ENCODE measurements at places on chromosomes 13 and 19.

DNA sequence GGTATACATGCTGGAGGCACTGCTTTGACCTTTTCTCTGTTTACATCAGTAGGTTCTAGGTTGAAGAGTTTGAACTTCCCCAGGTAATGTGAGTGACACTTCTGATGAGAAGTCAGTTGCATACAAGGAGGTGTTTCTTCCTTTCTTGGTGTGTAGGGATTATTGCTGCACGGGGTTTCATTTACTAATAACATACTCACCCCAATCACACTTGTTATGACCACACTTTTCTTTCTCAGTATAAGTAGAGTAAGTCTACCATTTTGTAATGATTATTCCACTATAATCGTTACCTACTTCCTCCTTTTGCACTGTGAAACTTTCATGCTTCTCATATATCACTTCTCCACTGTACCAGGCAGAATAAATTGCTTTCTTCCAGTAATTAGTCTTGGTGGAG lies 138.0 kb downstream of the TNFSF13B start:
- DNase-seq = no peak

- DNase-seq = no peak
These were observed 246.1 kb downstream of the UQCRFS1 start for GRCh38 chr19:28966737-28967399.

GRCh38 chr13:52348071-52348470 lies 57.9 kb downstream of the THSD1 start:
- DNase-seq = no peak

GRCh38 chr13:39602277-39602613 lies 748 bp downstream of the LHFPL6 start:
- no peak for DNase-seq

GRCh38 chr13:93425411-93425810 lies 198.8 kb downstream of the GPC6 start:
- no peak for DNase-seq

- no peak for DNase-seq
These were observed 57.8 kb upstream of the POSTN start for GRCh38 chr13:37656247-37656940.

GRCh38 chr19:17718947-17719711 lies at the start of gene MAP1S:
Gene MAP1S, plus strand, starts transcription at chr19:17719480. Its CDS starts 23 bp downstream, at chr19:17719503.
- DNase-seq = peak; percentile 55

DNA sequence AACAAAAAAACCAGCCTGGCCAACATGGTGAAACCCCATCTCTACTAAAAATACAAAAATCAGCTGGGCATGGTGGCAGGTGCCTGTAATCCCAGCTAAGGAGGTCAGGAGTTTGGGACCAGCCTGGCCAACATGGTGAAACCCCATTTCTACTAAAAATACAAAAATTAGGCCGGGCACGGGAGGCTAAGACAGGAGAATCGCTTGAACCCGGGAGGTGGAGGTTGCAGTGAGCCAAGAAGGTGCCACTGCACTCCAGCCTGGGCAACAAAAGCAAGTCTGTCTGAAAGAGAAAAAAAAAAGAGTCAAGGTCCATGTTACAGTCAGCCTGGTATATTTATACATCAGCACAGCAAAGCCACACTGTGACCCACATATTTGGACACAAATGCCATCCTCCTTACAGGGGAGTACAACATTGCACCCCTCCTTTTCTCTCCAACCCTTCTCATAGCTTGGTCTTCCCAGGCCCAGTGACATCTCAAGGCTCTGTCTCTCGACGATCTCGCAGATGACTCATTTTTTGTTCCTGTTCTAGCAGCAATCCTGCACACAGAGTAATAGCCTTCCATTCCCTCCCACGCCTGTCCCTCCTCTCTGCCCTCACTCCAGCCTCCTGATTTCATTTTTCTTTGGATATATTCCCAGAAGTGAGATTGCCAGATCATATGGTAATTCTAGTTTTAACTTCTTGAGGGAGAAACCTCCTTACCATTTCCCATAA lies 21.0 kb upstream of the DPP9 start:
- DNase-seq = no peak

- DNase-seq = no peak
These were observed 2.7 kb downstream of the DACH1 start for GRCh38 chr13:71864094-71864985.

GRCh38 chr19:13134626-13135025 lies 15.5 kb downstream of the STX10 start:
- no peak for DNase-seq

DNA sequence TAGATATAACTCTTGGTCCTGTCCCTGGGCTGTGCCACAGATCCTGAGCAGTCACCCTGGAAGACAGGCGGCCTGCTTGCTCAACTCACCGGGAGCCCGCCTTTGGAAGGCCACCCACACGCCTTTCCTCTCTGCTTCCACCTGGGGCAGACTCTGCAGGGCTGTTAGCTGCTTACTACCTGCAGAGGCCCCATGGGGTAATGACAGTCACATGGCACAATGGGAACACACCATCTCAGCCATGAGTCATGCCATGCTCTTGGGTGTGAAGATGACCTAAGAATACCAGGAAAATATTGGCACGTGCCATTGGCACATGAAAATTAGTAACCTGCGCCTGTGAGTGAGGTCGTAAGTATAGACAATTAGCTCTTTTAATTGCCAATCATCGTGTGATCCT lies 108.6 kb downstream of the COL4A2 start:
- no peak for DNase-seq

- DNase-seq = no peak
These were observed 8.9 kb upstream of the WBP4 start for GRCh38 chr13:41052441-41052840.

All from activated T-cell treated with anti-CD3 and anti-CD28 coated beads for 1 hour (primary cell).